ENCODE measurements at places on chromosomes 6 and 20. TPM values are rescaled to one million over a fixed set of nuclear protein-coding genes. Genes with fewer than 3 reads are reported as not detected.

DNA sequence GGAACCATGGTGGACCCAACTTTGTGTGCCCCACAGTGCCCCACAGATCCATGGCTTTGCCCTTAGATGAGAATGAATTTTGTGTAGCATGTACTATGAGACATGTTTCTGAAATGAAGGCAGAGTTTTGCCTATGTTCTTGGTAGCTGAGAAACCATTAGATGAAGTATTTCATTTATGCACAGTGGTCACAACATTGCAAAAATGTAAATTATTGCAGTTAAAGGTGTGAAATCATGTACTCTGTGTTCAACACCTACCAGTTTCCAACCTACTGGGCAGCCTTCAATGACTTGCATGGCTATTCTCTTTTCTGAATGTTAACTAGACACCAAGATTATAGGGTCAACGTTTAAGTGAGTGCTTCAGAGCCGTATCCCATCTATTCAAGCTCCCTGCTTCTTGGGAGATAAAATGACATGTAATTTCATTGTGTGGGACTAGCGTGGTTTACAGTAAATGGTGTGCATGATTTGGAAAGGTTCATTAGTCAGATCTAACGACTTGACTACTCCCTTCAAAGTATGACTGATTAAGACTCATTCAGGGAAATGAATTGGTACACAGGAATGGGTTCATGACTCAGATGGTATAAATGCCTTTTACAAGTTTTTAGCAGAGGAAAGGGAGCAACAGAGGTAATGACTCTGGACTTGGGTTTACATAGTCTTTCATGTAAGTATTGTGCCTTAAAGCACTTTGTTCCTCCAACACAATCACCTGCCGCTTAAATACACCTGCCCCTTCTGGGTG lies 106.1 kb upstream of the AKIRIN2 start:
- no peak for DNase-seq

DNA sequence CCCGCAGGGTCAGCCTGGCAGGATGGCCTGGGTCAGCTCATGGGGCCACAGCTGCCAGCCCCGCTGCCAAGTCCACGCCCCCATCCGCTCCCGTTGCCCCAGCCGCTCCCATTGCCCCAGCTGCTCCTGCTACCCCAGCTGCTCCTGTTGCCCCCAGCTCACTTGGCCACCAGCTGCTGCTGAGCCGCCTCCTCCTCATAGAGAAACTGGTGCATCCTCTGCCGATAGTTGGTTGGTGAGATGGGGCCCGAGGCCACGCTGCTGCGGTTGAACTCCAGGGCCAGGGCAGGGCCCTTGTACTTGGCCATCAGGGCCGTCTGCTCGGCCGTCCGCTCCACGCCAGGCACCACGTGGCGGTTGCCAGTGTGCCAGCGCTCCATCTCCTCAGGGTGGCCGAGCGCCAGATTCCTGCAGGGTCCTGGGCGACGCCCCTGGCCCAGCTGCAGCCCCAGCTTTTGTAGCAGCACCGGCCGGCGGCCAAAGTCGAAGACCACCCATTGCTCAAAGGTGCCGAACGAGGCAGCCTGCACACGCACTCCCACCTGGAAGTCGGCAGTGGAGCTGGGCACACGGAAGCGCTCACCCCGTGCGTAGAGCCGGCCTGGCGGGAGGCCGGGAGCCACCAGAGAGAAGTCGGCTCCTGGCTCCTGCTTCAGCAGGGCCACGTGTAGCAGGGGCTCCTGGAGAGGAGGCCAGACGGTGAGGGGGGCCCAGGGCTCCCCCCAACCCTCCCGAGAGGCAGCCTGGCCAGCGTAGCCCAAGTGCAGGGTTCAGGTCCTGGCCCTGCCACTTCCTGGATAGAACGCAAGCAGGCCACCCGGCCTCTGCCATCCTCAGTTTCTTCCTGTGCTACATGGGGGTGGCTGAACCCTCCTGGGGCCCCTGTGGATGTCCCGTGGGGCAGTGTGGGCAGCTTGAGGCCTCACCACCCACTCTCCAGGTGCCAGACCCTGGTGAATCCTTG lies 4.8 kb downstream of the HELZ2 start:
- DNase-seq: no peak

DNA sequence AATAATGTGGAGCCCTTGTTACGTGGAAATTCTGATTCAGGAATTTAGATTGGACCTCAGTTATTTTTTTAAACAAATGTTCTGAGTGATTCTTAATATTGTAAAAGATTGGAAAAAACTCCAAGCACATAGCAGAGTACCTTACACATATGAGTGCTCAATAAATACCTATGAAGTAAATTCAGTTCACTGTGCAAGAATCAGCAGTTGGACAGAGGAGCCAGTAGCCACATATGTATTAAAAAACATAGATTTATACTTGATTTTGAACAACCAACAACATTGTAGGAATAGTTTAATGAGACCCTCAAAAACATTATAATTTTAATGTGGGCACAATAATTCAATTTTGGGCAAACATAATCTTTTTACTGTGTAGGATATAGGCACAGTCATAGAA lies 109.3 kb upstream of the B3GAT2 start:
- DNase-seq: no peak

- DNase-seq: no peak
Observed at GRCh38 chr6:51098246-51098645, 279.6 kb downstream of the TFAP2B start.

DNA sequence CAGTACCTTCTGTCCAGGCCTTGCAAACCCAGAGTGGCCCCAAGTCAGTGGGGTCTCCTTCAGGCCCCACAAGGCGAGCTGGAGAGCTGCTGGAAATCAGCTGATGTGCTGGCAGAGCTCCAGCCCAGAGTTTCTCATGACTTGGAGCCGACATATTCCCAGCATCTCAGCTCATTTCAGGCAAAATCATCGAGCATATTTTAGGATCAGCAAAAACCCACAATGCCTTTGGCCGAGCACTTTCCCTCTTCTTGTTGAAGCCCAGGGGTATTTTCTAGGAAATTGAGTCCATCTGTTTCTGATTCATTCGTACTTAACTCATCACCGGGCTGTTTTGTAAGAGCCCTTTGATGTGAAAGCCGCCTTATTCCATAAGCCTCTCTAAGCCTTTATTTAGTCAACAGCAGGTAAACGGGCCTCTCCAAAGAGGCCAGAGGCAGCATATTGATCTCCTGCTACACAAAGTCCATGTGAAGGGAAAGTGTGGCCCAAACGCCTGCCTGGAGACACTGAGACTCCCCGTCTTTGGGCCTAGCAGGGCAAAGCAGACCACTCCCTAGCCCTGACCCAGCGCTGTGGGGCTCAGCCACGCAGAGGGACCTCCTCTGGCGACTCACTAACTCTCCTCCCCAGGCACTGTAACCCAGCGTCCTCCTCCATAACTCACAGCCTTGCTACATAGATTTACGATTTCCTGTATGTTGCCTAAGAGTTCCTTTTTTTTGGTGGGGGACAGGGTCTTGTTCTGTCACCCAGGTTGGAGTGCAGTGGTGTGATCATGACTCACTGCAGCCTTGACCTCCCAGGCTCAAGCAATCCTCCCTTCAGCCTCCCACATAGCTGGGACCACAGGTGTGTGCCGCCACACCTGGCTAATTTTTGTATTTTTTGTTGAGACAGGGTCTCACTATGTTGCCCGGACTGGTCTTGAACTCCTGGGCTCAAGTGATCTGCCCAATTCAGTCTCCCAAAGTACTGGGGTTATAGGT lies 12.1 kb upstream of the C20orf203 start:
- no peak for DNase-seq

GRCh38 chr6:34466242-34467185 lies 638 bp downstream of the PACSIN1 start:
- no peak for DNase-seq

GRCh38 chr6:27426045-27426620 lies 37.6 kb downstream of the ZNF391 start:
- DNase-seq: no peak

DNA sequence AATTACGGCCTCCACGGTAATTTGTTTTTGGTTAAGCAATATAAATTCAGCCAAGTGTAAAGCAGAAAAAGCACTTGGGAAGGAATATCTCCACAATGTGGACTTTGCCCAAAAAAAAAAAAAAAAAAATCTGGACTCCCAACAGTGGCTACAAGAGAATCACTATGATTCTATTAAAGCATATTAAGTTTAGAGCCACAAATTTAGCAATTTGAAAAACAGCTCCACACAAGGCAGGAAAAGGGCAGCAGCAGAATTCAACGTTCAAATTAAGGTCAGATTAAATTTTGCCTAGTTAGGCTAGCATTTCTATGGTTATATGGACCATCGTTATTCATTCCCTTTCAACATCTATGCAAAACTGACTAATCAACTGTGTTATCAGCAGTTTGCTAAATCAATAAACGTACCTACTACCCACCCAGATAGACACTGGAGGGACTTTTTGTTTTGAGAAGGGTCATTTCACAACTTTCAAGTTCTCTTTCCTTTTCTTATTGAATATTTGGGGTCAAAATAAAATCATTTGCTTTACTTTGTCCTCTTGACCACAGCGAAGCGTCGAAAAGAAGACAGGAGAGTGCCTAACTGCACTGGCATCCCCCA lies 1.0 kb downstream of the MCM9 start:
- no peak for DNase-seq

GRCh38 chr6:73978330-73978729 lies 282.3 kb downstream of the CD109 start:
- DNase-seq: no peak

GRCh38 chr20:23142162-23143050 lies 56.3 kb upstream of the CD93 start:
- no peak for DNase-seq

GMPR gene
- total RNA-seq: 2.0 TPM

SMOC2 gene
- 18.8 TPM for total RNA-seq

RALY gene
- total RNA-seq: 229 TPM

LRP11 gene
- 16.2 TPM for total RNA-seq

CST2 gene
- not detected for total RNA-seq
